ENCODE measurements at places on chromosomes 12 and 14.

GRCh38 chr12:108297895-108298760 lies 41.0 kb downstream of the CMKLR1 start:
- no peak for DNase-seq

DNA sequence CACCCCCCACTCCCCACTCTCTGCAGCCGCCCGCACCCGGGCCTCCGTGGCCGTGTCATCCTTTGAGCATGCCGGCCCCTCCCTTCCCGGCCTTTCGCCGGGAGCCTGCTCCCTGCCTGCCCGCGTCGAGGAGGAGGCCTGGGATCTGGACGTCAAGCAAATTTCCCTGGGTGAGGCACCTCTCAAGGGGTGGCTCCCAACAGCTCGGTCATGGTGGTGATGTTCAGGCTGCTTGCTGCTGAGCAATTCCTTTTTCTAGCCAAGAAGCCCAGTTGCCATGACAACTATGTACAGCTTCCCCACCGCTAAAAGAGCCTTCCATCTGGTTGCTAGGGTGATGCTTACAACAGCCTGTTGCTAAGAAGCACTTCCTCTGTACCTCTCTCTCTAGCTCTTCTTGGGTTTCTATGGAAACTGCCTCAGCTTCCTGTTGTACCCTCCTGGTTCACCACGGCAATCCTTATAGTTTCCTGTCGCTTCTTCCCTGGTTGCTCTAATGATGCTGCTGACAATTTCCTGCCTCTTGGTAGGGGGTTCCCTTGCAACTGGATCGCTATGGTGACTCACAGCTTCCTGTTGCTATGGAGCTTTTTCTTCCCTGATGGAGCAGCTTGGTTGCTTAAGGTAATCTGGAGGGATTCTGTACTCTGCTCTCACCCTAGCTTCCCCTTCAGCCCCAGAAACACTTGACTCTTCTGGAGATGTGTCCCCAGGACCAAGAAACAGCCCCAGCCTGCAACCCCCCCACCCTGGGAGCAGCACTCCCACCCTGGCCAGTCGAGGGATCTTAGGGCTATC lies 11.0 kb downstream of the ZNF219 start:
- peak; percentile 62 for DNase-seq

GRCh38 chr14:64394423-64394822 lies 6.3 kb downstream of the MTHFD1 start:
- DNase-seq = no peak

DNA sequence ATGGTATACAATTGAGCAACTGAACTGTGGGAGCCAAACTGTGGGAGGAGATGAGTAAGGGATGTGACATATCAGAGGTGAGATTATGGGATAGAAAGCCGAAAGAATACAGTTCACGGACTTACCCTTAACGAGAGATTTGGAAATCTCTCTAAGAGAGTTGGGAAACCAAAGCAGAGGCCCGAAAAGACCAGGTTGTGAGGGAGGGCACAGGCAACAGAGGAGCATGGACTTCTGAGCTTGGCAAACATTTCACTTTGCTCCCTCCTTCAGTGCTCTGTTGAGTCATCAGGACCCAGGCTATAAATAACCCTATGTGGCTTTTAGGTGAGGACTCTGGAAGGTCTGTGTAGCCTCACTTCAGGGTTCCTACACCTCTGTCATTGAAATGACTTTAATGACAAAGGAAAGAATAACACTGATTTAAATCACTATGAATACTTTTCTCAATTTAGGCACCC lies 120.6 kb downstream of the TGFB3 start:
- DNase-seq = peak; percentile 12

- DNase-seq = no peak
These were observed 57.9 kb upstream of the ERGIC2 start for GRCh38 chr12:29438752-29439408.

- DNase-seq = peak; percentile 77
These were observed 163.4 kb downstream of the GARIN6 start for GRCh38 chr12:99810718-99811593.

GRCh38 chr12:120194226-120194533 lies 335 bp downstream of the GCN1 start:
- DNase-seq = no peak

DNA sequence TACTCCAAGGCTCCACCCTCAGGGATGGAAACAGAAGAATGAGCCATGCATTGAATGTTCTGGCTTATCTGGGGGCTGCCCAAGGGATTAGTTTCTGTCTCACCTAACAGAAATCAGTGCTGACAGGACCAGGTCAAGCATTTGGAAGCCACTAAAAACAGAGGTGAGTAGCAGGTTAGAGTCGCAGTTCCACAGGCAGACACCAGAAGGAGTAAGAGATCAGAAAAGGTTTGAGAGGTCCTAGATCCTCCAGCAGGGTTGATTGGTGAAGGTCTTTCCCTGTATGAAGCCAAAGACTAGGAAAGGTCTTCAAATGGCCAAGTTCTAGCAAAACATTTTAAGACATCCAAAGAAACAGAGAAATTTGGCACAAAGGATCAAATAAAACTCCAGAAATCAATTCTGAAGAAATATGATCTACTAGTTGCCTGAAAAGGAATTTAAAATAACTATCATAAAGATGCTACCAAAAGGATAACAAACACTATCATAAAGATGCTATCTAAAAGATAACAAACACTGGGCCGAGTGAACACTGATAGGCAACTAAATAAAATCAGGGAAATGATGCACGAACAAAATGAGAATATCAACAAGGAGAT lies 19.5 kb upstream of the TTC9 start:
- DNase-seq = no peak
